T-helper 9 cell (primary cell): ENCODE measurements at places on chromosomes 2 and 18.

GRCh38 chr2:110741491-110741980, 9.2 kb downstream of the ACOXL start:
- no peak for DNase-seq

GRCh38 chr2:233480490-233481202, 85.9 kb downstream of the USP40 start:
- no peak for DNase-seq

GRCh38 chr2:23658466-23658942, 268.4 kb downstream of the ATAD2B start:
- DNase-seq, result no peak

DNA sequence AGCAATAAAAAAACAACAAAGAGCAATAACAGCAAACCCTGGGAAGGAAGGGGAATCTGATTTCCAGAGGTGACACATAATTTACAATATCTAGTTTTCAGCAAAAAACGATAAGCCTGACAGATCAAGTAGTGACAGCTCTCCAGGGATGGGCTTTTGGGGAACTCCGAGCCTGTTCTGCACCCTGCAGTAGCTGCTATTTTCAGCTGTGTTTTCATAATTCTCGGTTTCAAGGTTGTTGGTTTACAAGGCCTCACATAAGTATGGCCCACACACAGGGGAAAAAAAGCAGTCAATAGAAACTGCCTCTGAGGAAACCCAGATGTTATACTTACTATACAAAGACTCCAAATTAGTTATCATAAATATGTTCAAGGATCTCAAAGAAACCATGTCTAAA, 67.7 kb upstream of the CTLA4 start:
- DNase-seq, result no peak

- DNase-seq, result peak; percentile 4
Observed at GRCh38 chr2:38260972-38261371, 116.1 kb downstream of the ATL2 start.

DNA sequence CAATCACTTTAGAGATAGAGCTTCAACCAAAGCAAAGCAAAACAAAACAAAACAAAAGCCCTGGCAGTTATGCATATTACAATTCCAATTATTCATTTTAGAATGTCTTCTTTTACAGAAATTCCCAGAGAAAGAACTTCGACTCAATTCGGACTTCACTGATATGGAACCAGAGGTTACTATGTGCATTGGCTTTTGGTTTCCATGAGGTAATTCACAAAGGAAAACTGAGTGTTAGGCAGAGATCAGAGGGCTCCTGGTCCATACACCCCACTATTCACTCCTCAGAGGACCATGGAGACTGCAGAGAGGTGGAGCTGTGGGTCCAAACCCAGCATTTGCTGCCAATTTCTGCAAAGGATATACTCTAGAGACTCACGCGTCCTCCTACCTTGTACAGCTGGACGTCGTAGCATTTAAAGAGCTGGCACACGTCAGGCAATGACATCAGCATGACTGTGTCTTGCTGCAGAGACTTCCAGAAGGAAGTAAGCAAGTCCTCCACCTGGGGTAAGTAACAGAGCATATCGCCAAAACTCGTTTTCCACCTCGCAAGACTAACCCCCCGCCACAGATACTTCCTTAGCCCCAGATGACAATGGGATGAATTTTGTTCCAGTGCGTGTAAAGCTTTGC, 31.3 kb upstream of the CREG2 start:
- no peak for DNase-seq

- no peak for DNase-seq
Observed at GRCh38 chr2:212854771-212855170, 296.6 kb downstream of the IKZF2 start.

DNA sequence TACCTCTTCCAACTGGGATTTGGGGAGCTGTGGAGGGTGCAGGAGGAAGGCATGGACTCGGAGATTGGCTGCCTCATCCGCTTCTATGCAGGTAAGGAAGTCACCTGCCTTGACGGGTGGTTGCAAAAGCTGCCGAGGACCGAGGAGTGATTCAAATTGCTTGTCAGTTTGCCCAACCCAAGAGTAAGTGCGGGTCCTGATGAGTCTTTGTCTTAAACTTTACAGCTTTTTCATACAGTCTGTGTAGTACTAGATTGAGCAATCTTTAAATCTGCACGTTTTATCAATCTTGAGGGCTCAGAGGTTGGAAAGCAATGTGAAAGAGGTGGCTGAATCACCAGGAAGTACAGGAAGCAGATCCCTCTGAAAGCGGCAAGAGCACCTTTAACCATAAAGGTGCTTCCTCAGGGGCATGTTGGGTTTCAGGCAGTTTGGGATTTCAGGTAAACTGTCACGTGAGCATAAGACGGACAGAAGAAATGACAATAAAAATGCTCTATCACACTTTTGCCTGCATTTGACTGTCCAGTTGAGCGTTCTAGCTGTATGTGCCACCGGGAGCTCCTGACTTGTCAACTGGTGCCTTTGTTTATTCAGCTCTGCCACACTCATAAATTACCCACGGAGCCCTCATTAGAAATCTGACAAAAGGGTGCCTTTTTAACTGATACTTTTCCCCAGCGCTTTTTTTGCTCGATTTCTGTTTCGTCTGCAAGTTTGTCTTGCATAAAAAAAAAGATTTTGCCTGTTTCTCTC, 2.0 kb downstream of the PHLPP1 start:
- DNase-seq, result peak; percentile 22

DNA sequence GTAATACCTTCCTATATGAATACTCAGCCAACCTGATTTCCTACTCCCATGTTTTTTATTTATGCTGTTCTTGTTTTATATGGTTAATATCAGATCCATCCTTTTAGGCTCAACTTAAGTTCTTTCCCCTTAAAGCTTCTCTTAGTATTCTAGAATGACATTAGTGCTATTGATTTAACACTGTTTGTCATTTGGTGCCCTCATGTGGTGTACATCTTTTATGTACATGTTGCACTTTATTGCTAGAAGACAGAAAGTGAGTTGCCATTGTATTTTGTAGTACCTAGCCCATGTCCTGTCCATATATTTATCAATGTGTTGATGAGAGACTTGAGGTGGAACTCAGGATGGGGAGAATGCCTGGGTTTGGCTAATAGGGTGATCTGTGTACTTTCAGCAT, 2.5 kb downstream of the HTRA2 start:
- DNase-seq, result no peak

- DNase-seq, result no peak
Observed at GRCh38 chr2:156476021-156476849, 40.1 kb downstream of the GPD2 start.

DNA sequence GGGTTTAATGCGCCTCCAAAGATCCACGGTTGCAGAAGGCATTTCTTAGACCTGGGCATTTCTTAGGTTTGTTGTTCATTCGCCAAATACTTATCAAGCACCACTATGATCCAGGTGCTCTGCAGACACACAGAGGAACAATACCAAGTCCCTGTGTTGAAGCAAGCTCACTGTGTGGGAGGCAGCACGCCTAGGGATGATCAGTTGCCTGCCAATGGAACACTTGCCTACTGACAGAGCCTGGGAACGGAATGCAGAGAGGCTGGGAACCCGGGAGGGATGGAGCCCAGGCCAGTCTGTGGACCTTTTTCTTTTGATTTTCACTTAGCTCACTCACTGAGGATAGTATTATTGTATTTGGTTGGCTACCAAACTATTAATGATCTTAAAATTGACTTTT, 1.9 kb upstream of the GRP start:
- DNase-seq, result no peak

GRCh38 chr2:123035541-123035940, 989.5 kb upstream of the CNTNAP5 start:
- DNase-seq, result no peak
